Adipocyte (in vitro differentiated cells): ENCODE measurements at places on chromosomes 5 and 9.

DNA sequence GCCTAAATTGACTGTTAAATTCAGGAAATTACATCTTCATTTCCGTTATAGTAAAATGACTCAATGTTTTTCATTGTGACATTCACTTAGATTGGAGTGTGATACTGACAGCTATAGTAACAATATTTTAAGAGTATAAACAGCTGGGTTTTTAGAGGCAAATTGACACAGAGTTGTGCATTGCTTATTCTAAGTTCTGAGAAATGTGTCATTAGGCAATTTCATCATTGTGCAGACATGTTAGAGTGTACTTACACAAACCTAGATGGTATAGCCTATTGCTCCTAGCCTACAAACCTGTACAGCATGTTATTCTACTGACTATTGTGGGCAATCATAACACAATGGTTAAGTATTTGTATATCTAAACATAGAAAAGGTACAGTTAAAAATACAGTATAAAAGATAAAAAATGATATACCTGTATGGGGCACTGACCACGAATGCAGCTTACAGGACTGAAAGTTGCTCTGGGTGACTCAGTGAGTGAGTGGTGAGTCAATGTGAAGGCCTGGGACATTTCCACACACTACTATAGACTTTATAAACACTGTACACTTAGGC lies 132.7 kb downstream of the PDE4D start:
- DNase-seq, result peak; percentile 25

DNA sequence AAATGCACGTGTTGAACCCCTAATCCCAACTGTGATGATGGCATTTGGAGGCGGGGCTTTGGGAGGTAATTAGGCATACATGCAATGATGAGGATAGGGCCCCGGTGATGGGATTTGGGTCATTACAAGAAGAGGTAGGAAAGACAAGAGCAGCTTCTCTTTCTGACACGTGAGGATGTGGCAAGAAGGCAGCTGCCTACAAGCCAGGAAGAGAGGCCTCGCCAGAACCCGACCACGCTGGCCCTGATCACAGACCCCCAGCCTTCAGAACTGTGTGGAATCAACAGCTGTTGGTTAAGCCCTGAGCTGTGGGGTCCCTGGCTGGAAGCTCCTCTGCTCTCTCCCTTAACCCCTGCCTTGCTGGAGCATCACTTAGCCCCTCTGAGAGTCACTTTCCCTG lies 57.5 kb downstream of the COL23A1 start:
- DNase-seq, result no peak

- DNase-seq, result no peak
Measured at GRCh38 chr9:27047136-27047535, 41.7 kb upstream of the LRRC19 start.

DNA sequence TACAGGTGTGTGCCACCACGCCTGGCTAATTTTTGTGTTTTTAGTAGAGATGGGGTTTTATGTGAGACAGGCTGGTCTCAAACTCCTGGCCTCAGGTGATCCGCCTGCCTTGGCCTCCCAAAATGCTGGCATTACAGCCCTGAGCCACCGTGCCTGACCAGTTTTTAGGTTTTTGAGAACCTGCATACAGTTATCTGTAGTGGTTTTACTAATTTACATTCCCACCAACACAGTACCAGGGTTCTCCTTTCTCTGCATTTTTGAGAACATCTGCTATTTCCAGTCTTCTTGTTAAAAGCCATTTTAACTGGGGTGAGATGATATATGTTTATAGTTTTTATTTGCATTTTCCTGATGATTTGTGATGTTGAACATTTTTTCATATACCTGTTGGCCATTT lies 12.8 kb downstream of the DMXL1 start:
- DNase-seq, result no peak

GRCh38 chr9:20197976-20198685 lies 409.3 kb upstream of the SLC24A2 start:
- no peak for DNase-seq

GRCh38 chr5:147727200-147727599 lies 55.3 kb downstream of the JAKMIP2 start:
- DNase-seq, result no peak

GRCh38 chr5:119390404-119390803 lies 34.6 kb downstream of the TNFAIP8 start:
- DNase-seq, result no peak

GRCh38 chr9:26801772-26802171 lies 90.8 kb downstream of the CAAP1 start:
- no peak for DNase-seq

- DNase-seq, result no peak
Measured at GRCh38 chr9:107280543-107280942, 2.5 kb upstream of the RAD23B start.
